Fibroblast of skin of left quadriceps (primary cell): ENCODE measurements at places on chromosomes 3 and 15.

- DNase-seq, result no peak
These were observed 22.8 kb upstream of the FGD5 start for GRCh38 chr3:14795996-14796395.

DNA sequence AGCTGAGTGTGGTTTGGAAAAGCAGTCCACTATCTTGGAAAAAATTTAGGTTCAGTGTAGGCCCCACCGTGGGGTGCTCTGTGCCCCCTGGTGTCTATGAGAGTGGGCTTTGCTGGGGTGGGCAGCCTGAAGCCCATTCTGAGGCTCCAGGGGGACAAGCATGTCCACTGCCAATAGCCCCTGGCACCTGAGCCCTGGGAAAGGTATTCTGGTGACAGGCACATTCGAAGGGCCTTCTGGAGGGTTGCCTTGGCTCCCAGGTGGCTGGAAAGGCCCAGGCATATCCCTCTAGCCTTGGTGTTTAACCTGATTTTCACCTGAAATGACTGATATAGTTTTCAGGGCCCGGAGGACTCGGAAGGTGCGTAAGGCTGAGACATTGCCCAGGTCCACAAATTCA, 36.1 kb downstream of the SCN5A start:
- DNase-seq, result no peak

DNA sequence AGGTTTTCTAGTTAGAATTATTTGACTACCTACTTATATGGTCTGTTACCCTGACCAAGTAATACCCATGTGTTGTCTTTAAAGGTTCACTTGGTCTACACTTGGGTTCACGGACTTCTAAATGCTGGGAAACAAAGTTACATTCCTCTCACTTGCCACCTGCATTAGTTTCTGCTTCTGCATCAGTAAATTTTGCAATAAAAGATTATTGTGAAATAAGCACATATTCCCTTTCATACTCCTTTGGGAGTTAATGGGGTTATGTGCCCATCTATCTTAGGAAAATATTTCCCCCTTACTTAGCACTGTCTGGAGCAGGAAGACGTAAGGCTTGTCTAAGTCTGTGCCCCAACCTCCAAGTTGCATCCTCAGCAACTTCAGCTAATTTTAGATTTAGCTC, 160.7 kb downstream of the FRMD5 start:
- no peak for DNase-seq

- no peak for DNase-seq
These were observed 1098.3 kb downstream of the NAALADL2 start for GRCh38 chr3:175957427-175957826.

DNA sequence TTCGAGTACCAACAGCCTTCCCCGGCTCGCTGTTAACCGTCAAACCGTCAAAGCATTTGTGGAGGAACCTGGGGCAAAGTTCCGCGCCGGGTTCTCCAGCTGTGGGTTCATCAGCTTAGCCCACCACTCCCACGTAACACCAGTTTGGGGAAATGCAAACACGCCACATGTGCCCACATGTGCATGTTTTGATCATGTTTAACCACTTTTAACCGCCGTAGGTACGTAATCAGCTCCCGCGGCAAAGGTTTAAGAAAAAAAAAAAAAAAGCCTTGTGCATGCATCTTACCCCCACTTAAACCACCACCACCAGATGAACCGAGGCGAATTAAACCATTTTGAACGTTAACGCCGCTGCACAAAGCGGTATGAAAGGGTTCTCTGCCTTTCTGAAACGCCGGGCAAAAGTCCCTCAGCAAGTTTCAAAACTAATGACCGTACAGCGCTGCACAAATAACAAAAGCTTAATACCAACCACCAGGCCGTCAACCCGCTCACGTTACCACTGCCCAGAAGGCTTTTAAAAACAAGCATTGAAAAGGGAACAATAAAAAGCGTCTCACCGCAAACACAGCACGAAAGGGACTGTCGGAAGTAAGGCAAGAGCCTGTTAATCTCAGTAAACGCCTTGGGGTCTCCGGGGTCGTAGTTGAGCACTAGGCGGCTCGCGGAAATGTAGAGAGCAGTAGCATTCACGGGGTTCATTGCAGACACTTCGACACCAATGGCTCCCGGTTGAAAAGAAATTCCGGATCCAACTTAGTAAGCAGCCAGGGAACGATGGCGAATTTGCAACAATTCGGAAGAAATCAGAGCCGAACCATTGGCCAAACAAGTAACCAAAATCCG, 1.5 kb downstream of the MSL2 start:
- DNase-seq, result no peak

DNA sequence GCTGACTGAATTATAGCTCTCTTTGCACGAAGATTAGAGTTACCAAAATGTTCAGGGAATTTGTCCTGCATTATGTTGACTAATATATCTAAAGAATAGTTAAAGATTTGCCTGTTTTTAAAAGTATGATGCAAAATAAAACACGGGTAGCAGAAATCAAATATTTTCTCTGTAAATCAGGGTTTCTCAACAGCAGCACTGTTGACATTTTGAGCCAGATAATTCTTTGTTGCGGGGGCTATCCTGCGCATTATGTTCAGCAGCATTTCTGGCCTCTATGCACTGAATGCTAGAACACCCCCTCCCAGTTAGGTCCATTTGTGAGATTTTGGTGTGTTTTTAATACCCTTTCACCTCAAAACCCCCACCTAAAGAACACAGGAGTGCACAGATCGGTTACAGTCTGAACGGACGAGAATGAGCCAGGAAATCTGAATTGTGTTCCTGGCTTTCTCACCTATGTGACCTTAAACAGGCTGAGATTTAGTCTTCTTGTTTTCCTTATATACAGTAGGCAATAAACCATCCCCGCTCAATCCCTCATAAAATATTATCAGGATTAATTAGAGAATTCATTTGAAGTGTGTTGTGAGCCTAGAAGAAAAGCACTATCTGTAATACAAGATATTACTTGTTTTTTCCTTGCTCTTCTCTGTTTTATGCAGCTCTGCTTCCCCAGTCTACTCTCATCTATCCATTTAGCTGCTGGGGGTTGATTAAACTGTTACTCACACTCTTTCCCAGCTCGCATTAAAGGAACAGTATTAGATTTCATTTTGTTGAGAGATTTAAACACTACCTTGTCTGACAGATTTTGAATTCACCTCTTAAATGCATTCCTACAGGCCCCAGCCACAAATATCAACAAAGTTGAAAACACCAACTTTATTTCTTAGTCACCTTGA, 247.5 kb upstream of the GOLIM4 start:
- no peak for DNase-seq

- DNase-seq, result no peak
These were observed 872.9 kb downstream of the NAALADL2 start for GRCh38 chr3:175732017-175732416.

DNA sequence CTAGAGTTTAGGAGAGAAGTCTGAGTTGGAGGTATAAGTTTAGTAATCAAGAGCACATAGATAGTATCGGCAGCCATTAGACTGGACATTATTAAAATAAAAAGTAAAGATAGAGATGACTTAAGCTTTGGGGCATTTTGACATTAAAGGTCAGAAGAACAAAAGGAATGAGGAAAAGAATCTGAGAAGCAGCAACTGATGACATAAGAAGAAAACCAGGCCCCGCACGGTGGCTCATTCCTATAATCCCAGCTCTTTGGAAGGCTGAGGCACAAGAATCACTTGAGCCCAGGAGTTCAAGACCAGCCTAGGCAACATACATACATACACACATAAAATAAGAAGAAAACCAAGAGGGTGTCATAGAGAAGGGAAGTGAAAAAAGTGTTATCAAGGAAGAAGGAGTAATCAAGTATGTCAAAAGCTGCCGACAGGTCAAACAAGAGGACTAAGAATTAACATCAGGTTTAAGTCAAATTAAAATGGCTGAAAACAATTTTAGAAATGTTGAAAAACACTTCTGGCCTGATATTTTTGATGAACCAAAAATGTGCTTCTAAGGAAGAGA, 38.9 kb downstream of the ACAP2 start:
- no peak for DNase-seq

DNA sequence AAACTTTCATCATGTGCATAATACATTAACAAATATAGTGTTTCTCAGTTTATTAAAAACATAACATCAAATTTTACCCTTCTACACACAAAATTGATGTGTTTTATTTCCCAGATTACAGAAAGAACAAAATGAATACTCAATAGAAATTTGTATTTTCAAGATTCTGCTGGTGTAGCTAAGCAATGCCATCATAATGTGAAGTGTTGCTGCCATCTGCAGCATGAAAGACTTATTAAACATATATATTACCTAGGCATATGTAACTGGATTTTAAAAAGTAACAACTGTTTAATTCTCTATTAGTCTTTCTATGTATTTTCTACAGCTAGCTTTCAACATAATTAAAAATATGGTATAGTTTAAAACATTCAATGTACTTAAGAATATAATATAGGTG, 27.5 kb downstream of the PLSCR5 start:
- peak; percentile 44 for DNase-seq

- DNase-seq, result no peak
These were observed 55.9 kb upstream of the MEF2A start for GRCh38 chr15:99509686-99510461.

GRCh38 chr3:36790765-36791164, 26.4 kb upstream of the DCLK3 start:
- DNase-seq, result no peak

DNA sequence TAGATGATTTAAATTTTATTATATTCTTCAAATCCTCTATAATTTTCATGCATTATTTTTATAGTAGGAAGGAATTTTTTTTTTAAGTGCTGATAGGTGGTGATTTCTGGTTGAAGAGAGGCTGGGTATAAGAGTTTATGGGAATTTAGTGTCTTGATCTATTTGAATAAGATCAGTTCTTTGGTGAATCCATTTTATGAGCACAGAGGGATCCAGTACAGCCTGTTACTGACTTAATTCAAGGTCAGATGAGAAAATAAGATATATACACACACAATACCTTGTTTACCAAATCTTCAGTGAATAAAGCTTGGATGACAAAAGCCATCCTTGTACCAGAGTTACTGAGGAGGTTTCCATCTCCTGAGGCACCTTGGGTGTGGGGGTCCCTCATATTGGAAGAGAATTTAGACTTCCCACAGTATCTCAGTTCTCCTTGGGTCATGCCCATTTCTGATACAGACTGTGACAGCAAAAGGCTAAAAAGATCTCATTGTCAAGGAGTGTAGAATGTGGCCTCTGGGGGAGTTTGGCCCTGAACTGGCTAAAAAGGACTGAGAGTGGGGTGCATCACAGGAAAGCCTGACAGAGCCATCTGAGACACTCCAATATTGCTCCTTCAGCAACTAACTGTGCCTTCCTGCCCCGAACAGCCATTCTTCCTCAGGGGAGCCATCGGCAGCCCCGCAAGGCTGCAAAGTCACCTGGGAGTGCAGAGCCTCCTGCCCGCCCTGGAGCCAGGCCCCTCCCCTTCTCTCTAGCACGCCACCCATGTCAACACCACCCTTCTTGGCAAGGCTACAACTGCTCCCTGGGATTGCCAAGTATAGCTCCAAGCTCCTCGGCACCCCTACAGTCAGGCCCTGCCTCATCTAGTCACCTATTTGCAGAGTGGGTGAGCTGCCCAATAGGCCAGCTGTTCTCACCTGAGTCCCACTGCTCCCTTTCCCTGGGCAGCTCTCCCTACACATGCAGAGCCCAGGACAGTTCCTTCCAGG, 43.1 kb upstream of the HACD2 start:
- DNase-seq, result no peak

GRCh38 chr3:14154895-14155440, 23.4 kb downstream of the XPC start:
- DNase-seq, result no peak

DNA sequence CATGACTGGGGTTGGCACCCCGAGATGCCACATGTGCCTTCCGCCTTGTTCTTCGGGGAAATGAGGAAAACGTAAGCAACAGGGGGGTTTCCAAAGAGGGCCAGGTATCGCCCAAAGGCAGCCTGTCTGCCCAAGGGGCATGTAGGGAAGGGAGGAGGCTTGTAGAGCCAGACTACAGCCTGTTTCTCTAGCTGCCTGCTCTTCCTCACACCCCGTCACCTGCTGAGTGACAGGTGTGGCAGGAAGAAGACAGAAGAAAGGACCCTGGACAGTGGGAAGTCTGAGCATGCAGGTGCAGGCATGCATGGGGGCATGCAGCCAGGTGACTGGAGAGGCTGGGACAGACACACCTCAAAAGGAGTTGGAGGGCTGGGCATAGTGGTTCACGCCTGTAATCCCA, 9.8 kb downstream of the PLA2G4E start:
- DNase-seq, result no peak

- no peak for DNase-seq
These were observed 77.0 kb downstream of the SLC7A14 start for GRCh38 chr3:170508839-170509238.

DNA sequence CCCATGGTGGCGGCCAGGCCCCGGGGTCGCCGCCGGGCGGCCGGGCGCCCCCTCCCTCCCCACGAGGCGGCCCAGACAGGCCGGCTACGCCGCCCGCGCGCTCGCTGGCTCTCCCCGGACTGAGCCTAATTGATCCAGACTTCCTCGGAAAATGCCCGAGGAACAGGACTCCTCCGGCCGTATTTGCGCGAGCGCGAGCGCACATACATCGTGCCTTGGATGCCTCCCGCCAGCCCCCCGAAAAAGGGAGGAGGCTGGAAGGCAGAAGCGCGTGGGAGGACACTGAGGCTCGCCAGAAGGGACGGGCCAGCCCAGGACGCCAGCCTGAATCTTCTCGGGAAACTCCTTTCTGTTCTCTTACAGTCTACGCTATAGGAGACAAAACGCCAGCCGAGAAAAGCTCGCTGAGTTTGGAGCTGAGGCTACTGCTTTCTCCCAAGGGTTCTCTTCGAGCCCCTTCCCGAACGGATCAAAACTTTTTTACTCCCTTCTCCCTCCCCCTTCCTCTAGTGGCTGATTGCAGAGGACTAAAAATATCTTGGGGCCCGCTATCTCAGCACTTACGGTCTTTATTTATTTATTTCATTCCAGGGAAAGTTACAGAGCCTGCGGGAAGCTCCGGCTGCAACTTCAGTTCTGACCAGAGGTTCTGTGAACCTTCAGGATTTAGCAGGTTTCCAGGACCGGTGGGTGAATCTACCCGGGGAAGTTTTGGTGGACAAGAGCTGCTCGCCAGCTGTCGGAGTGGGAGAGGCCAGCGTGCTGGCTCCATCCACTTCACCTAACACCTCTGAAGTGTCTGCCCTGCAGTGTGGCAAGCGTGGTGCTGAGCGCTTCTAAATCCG, at the start of gene PDZRN3:
Gene PDZRN3 (minus strand): TSS at position 121 of the 845 bp plus-strand sequence.
- peak; percentile 82 for DNase-seq
